ENCODE measurements at places on chromosomes 12 and 14. TPM values are rescaled to one million over a fixed set of nuclear protein-coding genes. Genes with fewer than 3 reads are reported as not detected.

DNA sequence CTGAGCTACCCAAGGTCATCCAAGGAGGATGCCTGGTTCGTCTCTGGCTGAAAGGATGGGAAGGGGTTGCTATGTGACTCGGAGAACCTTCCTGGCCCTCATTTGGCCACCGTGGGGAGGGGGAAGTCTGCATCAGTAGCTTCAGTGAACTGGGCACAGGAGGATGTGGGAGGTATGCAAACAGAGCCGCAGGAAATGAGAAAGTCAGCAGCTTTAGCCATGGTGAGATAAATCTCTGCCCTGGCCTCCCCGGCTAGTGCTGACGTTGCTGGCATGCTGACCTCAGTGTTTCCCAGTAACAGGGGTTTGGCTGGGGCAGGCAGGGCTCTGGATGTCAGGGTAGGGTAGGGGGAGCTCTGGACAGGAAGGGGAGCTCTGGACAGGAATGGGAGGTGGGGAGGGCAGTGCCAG is 2.3 kb upstream of the CEBPE start:
- no peaks in the 10 kb centered on the region for H3K36me3 ChIP-seq
- no peak overlapping the region for H3K27ac ChIP-seq
- DNase-seq: no peak
- no peaks in the 10 kb centered on the region for H3K4me1 ChIP-seq
- no peak overlapping the region for H3K4me3 ChIP-seq

DNA sequence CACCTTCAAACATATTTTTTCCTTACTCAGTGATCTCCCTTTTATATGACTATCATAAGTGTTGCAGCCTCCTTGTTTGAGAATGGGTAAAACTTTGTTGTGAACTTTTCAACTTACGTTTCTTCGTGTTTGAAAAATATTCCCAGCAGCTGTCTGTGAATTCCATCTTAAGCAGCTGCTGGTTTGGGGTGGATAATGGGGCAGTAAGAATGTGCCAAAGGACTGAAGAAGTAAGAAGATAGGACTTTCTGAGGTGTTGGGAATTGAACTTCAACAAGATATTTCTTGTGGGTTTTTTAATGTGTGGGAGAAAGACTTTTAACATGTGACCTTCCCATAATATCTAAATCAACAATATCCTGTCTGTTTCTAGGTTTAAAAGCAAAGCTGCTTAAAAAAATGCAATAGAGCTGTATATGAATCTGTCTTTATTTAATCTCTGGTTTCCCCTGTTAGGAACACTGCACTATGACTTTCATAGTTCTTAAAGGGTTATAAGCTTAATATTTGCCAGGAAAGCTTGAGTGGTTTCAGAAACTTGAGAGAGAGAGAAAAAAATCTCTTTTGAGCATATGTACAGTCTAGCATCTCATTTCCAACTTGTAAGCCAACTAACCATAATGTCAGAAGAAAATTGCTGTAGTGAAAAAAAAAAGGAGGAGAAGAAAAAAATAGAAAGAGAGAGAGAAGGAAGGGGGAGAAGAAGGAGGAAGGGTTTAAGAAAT is 1659.2 kb upstream of the FLRT2 start:
- H3K27ac ChIP-seq: no peak overlapping the region
- H3K4me3 ChIP-seq: no peak overlapping the region
- no peaks in the 10 kb centered on the region for H3K36me3 ChIP-seq
- DNase-seq: no peak

Gene SERPINA4
- total RNA-seq: not detected

- no peaks in the 10 kb centered on the region for H3K36me3 ChIP-seq
- H3K4me1 ChIP-seq: no peaks in the 10 kb centered on the region
- H3K27me3 ChIP-seq: no peaks in the 10 kb centered on the region
- no peak overlapping the region for H3K4me3 ChIP-seq
Measured at GRCh38 chr12:25504744-25505143, 48.3 kb downstream of the LMNTD1 start.

- H3K27ac ChIP-seq: no peak overlapping the region
- H3K4me1 ChIP-seq: no peaks in the 10 kb centered on the region
- H3K4me3 ChIP-seq: no peak overlapping the region
- no peak for DNase-seq
Measured at GRCh38 chr12:31821484-31821883, 92.7 kb upstream of the AMN1 start.
